Activated CD8-positive, alpha-beta T cell treated with anti-CD3 and anti-CD28 coated beads, Interleukin-2, amount 10 ng/mL, durations not matched to agents 7 days and 5 days (primary cell): ENCODE measurements at places on chromosomes 12 and 14. TPM values are rescaled to one million over a fixed set of nuclear protein-coding genes. Genes with fewer than 3 reads are reported as not detected.

DNA sequence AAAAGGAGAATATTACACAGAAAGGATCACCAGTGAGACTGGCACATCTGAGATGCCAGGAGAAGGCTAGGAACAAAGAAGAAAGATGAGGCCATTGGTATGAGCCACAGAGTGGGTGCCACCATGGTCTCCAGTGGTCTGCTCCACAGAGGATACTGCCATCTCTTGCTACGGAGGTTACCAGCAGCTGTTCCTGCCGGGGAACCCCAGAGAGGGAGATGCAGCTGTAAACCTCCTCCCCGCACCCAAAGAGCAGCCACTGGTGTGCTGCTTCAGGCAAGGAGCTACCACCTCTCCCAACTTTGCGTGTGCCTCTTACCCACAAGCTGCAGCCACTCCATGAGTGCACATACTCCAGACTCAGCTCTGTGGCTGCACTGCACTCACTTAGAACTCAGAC lies 201.5 kb upstream of the RTL1 start:
- peak; percentile 12 for DNase-seq

GRCh38 chr12:93145086-93145485 lies 216.0 kb upstream of the EEA1 start:
- DNase-seq = no peak

DNA sequence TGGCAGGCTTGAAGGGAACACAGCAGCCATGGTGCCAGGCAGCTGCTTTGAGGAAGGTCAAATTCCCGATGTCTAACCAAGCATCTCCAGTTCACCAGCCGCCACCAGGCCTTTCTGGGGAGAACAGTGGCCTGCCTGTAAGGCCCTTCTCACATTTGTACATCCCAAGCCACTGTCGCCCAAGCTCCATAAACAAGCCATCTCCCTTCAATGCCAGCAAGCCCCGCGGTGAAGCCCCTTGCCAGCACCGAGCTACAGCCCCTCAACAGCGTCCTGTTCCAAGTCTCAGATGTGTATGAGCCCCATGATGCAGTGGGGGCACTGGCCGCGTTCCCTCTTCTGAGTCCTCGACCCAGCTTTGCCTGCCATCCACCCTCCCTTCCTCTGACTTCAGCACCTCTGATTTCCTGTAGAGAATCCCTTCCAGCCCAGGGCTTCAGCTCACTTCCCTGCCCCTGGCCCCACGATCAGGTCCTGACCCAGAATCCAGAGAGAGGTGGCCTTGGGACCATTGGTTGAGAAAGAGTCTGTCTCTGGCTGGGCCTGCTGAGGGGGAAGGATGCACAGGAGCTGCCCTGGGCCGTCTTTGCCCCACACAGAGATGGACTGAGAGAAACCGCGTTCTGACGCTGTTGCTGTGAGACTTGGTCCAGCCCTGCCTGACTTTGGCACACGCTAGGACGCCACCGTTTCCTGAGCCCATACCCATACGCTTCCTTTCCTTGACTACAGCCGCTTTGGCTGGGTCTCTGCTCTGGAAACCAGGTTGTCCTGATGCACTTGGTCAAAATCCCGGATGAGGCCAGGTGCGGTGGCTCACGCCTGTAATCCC lies 1.9 kb upstream of the MMP17 start:
- no peak for DNase-seq

GRCh38 chr12:84198294-84198946 lies 714.2 kb downstream of the SLC6A15 start:
- no peak for DNase-seq

GRCh38 chr12:2198005-2198501 lies 145.3 kb downstream of the CACNA1C start:
- no peak for DNase-seq

DNA sequence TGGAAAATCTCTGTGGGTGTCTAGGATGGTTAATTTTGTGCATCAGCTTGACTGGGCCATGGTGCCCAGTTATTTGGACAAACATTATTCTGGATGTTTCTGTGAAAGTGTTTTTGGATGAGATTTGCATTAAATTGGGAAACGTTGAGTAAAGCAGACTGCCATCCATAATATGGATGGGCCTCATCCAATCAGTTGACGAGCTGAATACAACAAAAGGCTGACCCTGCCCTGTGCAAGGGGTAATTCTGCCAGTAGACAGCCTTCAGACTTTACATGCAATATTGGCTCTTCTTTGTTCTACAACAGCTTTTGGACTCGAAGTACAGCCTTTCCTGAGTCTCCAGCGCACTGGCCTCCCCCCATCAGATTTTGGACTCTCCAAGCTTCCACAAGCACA lies 1.5 kb upstream of the CDKN3 start:
- no peak for DNase-seq

DNA sequence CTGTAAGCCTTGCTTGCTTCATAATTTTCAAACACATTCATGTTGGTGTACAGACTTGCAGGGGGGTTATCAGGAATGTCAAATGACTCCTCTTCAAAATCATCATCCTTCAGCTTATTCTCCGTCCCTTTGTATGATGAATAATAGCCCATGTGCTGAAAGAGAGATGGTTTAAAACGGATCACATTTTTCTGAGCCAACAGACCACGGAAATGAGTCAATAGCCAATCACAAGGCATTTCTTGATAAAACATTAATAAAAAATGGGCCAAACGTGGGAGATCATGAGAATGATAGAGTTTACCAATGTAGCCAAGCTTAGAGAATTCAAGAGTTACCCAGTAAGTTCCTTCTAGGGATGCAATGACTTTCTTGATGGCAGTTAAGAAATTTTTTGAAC lies 105.5 kb downstream of the NTS start:
- no peak for DNase-seq

DNA sequence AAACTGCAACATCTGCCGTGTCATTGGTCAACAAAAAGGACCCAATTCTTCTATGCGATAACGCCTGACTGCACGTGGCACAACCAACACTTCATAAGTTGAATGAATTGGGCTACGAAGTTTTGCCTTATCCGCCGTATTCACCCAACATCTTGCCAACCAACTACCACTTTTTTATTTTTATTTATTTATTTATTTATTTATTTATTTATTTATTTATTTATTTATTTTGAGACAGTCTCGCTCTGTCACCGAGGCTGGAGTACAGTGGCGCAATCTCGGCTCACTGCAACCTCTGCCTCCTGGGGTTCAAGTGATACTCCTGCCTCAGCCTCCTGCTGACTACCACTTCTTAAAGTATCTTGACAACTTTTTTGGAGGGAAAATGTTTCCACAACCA lies 127.4 kb downstream of the RASSF9 start:
- no peak for DNase-seq

DNA sequence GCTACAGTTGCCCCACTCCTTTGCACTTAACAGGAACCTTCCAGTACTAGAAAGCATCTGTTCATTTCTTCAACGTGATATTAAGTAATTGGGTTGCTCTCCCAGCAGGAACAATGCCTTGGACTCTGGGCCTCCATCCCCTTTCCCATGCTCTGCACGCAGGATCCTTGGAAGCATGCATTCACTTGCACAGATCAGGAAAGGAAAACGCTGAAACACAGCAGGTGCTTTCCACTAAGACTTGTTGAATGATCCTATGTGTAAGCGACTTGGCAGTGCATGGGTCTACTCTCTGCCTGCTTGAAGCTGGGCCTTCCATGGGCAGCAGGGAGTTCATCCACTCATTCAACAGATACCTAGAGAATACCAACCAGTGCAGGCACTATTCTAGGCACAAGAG lies 2.3 kb downstream of the LTBP2 start:
- no peak for DNase-seq

IGF1 gene
- total RNA-seq = 1.2 TPM

CPNE6 gene
- not detected for total RNA-seq
